Omental fat pad (tissue), 4 donors: ENCODE measurements at places on chromosomes 4 and X. TPM values are rescaled to one million over a fixed set of nuclear protein-coding genes. Genes with fewer than 3 reads are reported as not detected.

Gene LIMCH1
- total RNA-seq: 51.2 TPM

- DNase-seq: no peak
Observed at GRCh38 chr4:163776957-163777356, 282.5 kb downstream of the TMA16 start.

DNA sequence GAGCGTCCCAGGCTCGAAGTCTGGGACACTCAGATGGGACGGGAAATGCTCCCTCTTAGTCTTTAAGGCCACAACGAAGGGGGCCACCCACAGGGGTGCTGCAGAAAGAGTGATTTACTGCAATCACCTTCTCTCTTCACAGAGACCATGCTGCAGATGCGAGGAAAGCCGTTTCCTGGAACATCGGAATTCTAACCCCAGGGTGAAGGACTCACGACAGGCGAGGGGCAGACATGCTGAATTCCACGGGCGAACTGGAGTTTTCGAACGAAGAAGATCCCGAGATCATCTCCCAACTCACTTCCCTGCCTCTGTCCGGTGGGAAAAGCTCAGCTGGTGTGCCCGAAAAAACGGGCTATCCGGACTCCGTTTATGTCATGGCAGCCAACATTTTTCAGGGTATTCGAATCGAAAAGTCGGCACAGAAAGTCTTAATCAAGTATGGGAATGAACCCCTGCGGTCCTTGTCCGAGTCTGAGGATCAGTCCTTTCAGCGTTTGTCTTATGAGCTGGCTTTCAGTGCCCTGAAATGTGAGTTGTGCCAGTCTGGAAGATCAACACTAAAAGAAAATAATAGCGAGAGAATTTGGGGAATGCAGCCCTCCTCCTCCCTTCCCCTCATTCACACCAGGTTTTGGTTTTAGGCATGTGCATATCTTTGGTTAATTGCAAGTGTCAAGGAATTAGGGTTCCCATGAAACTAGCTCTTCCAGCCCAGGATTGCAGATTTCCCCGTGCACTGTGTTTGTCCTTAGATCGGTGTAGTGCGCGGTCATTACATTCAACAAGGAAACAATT lies 905 bp downstream of the NSUN7 start:
- no peak for DNase-seq

DNA sequence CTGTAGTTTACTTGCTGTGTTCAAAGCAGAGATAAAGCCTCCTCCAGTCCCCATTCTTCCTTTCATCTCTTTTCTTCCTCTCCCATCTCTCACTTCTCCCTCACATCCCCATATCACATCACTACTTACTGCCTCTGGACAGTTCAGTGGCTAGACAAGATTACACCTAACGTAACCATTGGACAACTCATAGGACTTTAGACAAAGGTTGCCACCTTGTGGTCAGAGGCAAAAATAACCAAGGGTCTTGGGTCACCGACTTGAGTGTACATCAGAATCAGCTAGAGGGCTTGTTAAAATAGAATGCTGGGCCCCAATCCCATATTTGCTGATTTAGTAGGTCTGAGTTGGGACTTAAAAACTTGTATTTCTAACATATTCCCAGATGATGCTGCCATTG lies 109.3 kb upstream of the DGKK start:
- no peak for DNase-seq
